ENCODE measurements at places on chromosomes 12 and 14. TPM values are rescaled to one million over a fixed set of nuclear protein-coding genes. Genes with fewer than 3 reads are reported as not detected.
A peak's percentile ranks its signal among the peaks of the same experiment; 100 is the strongest.

Gene VAMP1
- total RNA-seq: 14.0 TPM

Gene CEBPE
- total RNA-seq: not detected

Gene AQP6
- 0.37 TPM for total RNA-seq

Gene NAV3
- 13.6 TPM for total RNA-seq

Gene PTCSC3
- not detected for total RNA-seq

Gene CCND2
- total RNA-seq: 98.0 TPM

- no peak for DNase-seq
Measured at GRCh38 chr14:54209511-54210250, 187.1 kb upstream of the CDKN3 start.

GRCh38 chr12:6569312-6569711, 1.2 kb upstream of the NOP2 start:
- no peak for DNase-seq

- peak; percentile 35 for DNase-seq
Measured at GRCh38 chr14:42929806-42930480, 1323.3 kb downstream of the LRFN5 start.

DNA sequence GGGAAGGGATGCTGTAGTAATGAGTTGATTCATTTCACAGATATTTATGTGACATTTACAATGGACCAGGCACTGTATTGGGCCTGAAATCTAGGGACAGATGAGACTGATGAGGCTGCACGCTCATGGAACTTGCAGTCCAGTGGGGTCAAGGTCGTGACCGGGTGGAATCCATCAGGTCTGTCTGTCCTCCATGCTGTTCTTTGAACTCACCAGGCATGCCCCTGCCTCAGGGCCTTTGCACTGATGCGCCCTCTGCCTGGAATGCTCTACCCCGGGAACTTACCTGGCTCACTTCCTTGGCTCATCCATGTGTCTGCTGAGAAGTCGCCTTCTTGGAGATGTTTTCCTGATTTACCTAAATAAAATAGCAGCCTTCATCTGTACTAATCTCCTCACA, 200.1 kb downstream of the VRK1 start:
- no peak for DNase-seq

DNA sequence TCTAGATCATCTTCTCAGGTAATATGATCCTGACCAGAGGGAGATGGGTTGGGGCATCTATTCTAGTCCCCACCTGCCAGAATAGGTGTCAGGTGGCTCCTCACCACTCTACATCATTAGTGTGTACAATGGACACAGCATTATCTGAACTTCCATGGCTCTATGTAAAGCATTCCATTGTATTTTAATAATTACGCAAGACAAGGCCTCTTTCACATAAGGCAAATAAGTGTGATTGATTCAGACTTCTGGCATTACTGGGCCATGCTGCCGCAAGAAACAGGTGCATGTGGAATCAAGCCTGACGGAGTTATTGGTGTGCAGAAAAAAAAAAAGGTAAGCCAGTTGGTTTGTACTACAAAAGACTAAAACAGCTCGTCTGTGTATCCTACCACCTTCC, 3.1 kb upstream of the DDHD1 start:
- no peak for DNase-seq

GRCh38 chr14:82419933-82420332, 886.3 kb upstream of the SEL1L start:
- DNase-seq: no peak

GRCh38 chr12:79012636-79013035, 148.1 kb downstream of the SYT1 start:
- no peak for DNase-seq

DNA sequence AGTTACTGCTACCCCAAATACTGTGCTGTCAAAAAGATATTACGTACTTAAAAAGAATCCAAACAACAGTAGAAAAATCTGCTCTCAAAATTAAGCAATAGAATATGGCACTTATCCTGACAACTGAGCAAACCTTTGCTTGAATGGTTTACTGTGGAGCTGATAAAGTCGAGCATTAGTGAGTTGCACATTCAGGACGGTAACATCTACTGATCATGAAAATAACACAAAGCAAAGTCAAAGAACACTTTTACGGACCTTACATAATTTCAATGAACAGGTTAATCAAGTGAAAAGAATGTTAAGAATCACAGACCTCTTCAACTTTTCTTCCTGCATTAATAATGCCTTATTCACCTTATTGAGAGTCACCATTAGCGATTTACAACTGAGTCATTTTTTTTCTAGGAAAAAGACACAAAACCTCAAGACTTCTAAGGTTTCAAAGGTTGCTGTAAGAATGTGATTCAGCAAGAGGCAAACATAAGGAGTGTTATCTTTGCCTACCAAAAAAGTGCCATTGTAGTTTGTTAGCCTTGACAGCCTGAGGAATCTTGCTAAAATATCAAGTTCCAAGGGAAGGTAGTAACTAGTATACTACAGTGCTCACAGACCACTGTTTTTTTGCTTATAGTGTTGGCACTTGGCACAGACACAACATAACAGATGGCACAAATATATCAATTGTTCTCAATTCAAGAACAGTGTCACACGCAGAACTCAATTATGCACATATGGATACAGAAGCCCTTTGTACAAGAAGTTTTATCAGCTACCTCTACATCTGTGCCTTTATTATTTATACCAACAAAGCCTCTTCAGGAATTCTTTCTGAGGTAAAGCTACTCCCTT, 334.2 kb upstream of the RPL10L start:
- no peak for DNase-seq

DNA sequence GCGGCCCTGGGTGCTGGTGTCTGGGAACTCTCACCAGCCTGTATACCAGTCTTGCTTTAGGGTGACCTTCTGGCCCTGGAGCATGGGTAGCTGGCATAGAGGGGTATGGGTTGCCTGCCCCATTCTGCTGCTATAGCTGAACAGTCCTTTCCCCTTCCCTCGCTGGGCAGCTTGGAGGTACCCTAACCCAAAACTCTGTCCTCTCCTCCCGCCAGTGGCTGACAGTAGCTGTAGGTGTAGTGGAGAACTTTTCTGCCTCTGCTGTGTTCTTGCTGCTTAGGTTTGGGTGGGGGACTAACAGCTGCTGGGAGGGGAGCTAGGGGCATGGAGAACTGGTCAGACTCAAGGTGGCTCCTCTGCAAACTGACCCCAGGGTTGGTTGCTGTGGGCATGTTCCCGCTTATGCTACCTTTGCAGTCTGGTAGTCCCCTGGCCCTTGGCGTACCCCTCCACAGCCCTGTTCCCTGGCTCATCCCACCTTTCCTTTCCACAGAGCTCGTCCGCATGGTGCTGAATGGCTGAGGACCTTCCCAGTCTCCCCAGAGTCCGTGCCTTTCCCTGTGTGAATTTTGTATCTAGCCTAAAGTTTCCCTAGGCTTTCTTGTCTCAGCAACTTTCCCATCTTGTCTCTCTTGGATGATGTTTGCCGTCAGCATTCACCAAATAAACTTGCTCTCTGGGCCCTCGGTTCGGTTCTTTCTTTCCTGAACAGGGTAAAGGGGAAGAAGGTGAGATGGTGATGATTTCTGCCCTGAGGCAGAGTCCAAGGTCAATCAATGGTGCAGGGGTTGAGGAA, 2.9 kb downstream of the MYL6 start:
- no peak for DNase-seq

DNA sequence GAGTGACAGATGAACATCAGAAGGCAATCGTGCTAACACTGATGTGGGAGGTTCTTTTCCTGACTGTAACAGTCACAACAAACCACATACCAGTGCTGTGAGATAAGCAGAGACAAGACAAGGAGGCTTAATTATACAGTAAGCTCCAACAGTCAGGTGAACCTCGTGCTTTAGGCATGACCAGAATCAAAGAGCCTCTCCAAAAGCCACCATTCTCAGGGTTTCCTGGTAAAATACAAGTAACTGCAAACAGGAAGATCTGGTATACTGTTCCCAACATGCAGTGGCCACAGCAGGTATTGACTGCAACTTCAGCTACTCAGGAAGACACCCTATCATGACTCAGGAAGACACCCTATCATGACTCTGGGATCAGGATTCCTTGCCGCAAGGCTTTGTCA, 47.3 kb upstream of the GTF2A1 start:
- DNase-seq: no peak

DNA sequence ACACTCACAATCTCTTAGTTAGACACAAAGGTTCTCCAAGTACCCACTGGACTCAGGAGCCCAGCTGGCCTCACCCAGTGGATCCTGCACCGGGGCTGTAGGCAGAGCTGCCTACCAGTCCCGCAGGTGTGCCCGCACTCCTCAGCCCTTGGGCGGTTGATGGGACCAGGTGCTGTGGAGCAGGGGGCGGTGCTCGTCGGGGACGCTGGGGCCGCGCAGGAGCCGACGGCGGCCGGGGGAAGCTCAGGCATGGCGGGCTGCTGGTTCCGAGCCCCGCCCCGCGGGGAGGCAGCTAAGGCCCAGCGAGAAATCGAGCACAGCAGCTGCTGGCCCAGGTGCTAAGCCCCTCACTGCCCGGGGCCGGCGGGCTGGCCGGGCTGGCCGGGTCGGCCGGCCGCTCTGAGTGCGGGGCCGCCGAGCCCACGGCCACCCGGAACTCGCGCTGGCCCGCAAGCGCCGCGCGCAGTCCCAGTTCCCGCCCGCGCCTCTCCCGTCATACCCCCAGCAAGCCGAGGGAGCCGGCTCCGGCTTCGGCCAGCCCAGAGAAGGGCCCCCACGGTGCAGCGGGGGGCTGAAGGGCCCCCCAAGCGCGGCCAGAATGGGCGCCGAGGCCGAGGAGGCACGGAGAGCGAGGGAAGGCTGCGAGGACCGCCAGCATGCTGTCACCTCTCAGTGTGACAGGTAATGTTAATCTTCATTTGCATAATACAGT, 506.8 kb downstream of the LRFN5 start:
- no peak for DNase-seq

- no peak for DNase-seq
Measured at GRCh38 chr14:49950275-49951228, 57.7 kb downstream of the ARF6 start.

DNA sequence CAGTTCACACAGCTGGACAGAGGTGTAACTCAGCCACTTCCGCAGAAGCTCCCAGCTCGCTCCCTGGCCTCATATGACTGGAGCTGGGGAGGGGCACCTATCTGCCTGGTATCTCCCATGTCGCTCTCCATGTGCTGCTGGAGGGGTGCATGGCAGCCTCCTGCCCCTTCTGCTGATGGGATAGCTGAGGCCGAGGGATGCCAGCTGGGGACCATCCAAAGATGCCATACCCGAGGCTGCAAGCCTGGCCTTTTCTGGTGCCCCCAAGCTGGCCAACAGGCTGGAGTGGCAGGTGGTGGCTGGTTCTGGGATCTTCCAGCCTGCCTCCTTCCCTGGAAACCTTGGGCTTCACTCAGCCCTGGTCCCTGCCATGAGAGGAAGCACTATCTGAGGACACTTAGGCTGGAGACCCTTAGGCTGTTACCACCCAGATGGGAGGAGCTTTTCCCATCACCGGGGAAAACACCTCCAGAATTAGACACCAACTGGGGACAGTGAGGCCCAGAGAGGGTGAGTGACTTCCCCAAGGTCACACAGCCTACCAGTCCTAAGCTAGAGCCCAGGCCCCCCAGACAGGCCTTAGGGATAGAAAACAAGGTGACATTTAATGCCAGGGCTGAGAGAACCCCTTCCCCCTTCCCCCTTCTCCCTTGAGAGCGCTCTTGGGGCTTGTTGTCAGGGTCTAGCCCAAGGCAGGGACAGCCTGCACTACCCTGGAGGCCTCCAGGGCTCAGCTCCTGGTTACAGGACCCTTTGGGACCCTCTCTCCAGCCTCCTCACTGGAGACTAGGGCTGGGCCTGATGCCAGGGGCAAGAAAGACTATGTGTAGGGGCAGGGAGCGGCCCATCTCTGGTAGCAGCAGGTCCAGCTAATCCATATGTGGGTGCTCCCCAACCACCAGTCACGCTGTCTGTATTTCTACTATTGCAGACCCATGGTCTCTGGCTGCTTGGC, 7.1 kb downstream of the DTX1 start:
- DNase-seq: no peak

- DNase-seq: no peak
Measured at GRCh38 chr12:103785243-103786031, 55.6 kb downstream of the NT5DC3 start.

GRCh38 chr12:25723921-25724491, 170.9 kb upstream of the LMNTD1 start:
- no peak for DNase-seq

GRCh38 chr12:42296503-42297109, 29.3 kb downstream of the ZCRB1 start:
- DNase-seq: no peak

DNA sequence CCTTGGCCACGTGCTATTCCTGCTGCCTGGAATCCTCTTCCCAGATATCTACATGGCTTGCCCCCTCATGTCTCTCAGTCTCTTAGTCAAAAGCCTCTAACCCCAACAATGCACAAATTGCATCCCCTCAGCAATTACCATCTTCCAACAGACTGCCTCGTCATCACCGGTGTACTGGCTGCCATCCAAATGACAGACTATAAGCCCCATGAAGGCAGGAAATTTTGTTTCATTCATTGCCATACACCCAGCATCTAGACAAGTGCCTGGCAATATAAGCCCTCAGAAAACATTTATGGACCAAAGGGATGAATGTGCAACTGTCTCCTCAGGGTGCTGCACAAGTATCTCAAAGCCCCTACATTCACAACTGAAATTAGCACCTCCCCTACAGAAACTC, 5.8 kb downstream of the GLT8D2 start:
- DNase-seq: no peak

GRCh38 chr12:3913278-3913677, 40.1 kb upstream of the PARP11 start:
- DNase-seq: no peak

GRCh38 chr12:123937707-123938591, 34.7 kb downstream of the CCDC92 start:
- no peak for DNase-seq

DNA sequence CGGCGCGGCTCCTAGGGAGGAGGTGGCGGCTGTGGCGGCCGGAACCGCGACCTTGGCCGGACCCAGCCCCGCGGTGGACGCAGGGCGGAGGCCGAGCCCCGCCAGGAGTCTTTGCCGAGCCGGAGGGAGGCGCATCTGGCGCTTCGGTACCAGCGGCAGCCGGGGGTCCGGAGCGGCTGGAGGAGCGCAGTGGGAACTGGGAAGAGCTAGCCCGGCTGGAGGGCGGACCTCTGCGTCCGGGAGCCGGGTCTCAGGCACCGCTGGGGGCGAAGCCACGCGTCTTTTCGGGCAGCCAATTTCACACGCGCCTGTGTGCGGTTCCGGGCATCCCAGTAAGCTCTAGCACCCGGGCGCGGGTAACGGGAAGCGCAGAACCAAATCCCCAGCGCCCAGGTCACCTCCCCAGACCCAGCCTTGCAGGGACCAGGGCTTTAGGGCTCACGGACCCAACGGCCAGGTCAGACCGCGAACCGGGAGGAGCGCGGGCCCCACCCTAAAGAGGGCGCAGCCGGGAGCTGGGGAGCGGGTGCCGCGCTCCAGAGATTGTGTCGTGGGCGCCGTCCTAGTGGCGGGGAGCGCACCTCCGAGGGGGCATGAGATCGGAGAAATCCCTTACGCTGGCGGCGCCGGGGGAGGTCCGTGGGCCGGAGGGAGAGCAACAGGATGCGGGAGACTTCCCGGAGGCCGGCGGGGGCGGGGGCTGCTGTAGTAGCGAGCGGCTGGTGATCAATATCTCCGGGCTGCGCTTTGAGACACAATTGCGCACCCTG, 89.4 kb downstream of the GALNT8 start:
- DNase-seq: peak; percentile 78

GRCh38 chr12:57235017-57235727, 5.7 kb downstream of the SHMT2 start:
- no peak for DNase-seq

- DNase-seq: no peak
Measured at GRCh38 chr14:24416932-24417619, 12.4 kb downstream of the CBLN3 start.

Data from glutamatergic neuron (in vitro differentiated cells).